ENCODE measurements at places on chromosomes 12 and 14.
A peak's percentile ranks its signal among the peaks of the same experiment; 100 is the strongest.

DNA sequence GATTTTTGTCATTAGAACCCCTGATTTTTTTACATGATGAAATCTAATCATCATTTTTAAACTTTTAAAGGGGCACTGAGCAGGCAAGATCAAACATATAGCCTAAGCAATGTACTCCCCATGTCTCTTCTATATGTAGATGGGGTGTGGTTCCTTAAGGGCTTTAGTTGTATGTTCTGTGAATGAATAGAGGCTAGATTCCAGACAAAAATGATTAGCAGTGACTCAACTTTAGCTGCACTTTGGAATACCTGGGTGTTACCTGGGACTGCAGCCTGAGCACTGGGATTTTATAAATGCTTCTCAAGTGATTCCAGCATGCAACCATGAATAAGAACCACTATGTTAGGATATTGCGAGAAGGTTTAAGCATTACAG lies 256.7 kb upstream of the PLEKHG7 start:
- no peak for DNase-seq

DNA sequence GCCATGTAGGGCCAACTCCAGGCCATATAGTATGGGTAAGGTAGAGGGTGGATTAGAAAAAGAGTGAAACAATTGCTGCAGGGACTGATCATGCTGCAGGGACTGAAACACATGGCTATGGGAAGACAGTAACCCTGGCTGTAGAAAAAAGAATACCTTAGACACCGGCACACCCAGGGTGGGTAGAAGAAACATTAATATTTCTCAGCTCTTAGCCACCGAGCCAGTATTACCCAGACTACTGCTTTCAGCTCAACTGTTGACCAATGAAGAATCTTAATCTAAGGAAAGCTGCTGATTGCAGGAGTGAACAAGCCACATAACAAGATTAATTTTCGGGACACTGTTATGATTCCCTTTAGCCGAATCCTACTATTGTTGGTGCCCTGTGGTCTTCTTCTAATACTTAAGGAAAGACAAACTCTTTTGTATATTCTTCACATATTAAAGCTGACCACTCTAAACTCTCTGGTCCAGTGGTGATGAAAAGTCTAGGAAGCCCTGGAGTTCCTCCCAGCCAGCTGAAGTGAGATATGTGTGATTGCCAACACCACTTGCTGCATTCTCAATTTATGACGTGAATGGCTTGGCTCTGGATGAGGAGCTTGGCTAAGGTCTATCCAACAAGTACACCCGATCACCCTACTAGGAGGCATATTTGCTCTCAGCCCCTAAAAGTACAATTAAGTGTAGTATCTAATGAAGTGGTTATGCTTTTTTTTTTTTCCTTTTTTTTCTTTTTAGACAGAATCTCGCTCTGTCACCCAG lies 69.2 kb downstream of the NOVA1 start:
- DNase-seq, result peak; percentile 71

DNA sequence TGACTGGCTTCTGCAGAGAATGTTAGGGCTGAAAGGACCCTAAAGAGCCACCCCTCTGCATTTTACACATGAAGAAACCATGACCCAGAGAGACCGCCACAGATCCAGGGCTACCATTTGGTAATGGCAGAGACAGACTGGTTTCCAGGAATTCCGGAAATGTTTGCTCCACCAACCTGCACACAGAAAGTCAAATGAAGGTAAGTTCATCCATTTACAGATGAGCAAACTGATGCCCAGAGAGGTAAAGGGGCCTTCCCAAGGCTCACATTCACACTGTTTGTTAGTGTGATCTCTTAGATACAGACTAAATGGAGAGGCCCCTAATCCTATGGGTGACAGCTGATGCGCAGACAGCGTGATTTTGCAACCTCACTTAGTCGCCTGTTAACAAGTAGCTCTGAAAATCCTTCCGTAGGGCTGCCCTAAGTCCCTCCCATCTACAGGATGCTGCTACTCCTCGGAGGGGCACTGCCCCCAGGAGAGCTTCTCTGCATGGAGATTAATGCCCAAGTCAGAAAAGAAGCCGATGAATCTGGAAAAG lies 33.8 kb downstream of the ZFP36L1 start:
- no peak for DNase-seq

DNA sequence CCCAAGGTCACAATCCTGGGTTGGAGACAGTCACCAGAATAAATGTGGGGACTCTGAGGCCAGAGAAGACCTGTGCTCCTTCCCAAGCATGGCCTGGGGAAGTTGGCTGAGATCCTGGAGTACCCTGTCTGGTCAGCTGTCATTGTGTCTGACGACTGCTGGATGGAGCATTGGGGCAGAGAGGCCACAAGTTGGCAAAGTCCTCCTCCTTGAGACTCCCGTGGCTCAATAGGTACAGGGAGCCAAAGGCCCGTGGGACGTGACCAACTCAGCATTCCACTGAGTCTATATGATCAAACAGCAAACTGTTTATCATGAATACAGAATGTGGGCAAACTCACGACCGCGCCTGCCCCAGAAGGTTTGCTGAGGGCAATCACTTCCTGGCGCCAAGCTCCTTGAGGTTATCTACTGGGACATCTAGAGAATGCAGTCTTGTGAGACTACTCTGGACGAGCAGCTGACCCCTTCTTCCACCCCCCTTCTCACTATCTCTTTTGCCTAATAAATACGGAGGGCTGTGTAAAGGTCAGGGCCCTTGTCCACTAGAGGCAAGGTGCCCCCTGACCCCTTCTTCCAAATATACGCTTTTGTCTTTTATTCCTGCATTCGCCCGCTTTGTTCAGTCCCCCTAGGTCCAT lies 14.3 kb upstream of the SLC10A1 start:
- no peak for DNase-seq
